ENCODE measurements at places on chromosomes 2 and 18.

GRCh38 chr18:78701771-78702396, 277.7 kb upstream of the SALL3 start:
- no peak for DNase-seq

DNA sequence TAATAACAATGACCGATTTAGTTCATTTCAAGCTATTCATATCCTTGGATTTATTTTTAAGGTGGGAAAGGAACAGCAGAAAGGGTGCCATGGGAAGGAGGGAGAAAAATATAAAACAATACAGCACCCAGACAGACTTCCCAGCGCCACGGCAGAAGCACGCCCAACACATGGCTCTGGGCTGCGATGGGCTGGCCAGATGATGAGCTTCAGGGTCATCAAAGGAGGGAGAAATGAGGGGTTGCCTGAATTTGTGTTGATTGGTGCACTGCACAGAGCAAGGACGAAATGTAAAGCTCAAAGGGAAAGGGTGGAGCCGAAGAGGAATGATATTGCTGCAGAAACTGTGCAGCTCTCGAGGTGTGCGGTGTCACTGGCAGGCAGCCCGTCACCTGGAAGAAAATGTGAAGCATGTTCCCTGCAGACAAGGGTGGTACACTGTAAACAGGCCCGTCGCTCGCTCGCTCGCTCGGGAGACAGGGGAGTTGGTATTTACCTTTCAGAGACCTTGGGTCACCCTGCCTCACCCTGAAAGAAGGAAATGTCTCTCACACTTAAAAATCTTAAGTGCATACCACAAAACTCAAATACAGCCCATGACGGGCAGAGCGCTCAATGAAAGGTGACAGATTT, 195.5 kb upstream of the CTAGE1 start:
- DNase-seq = no peak

DNA sequence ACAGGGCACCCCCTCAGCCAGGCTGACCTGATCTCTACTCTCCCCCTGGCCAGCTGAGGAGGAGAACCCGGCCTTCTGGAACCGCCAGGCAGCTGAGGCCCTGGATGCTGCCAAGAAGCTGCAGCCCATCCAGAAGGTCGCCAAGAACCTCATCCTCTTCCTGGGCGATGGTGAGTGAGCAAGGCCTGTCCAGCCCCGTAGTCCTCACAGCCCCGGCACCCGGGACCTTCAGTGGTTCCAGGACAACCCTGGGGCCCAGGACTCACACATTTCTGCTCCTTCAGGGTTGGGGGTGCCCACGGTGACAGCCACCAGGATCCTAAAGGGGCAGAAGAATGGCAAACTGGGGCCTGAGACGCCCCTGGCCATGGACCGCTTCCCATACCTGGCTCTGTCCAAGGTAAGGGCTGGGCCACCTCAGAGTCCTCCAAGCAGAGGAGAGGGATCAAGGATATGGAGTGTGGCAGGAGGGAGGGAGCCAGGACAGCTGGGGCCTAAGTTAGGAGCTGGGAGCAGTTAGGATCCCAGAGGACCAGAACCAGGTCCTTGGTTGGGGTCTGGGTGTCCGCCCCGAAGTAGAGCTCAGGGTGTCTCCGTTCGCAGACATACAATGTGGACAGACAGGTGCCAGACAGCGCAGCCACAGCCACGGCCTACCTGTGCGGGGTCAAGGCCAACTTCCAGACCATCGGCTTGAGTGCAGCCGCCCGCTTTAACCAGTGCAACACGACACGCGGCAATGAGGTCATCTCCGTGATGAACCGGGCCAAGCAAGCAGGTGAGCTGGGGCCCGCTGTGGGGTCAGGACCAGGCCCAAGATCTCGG, 555 bp downstream of the ALPI start:
- no peak for DNase-seq

GRCh38 chr2:207891086-207891844, 121.6 kb upstream of the FZD5 start:
- DNase-seq = no peak

- DNase-seq = no peak
These were observed 35.2 kb downstream of the RDH14 start for GRCh38 chr2:18525236-18525635.

GRCh38 chr2:187580462-187581124, 26.4 kb upstream of the TFPI start:
- no peak for DNase-seq

GRCh38 chr2:20165677-20166509, 59.0 kb downstream of the SDC1 start:
- no peak for DNase-seq

DNA sequence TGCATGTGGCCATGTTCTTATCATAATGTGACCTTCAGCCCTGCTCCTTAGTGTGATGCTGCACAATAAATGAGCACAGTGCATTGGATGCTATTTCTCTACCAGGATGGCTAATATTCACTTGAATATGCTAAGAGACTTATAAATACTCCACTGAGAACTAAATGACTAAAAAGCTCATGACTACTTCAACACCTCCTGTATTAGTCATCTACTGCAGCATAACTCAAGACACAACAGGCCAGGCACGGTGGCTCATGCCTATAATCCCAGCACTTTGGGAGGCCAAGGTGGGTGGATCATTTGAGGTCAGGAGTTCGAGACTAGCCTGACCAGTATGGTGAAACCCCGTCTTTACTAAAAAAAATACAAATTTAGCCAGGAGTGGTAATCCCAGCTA, 213.4 kb downstream of the RND3 start:
- DNase-seq = no peak

DNA sequence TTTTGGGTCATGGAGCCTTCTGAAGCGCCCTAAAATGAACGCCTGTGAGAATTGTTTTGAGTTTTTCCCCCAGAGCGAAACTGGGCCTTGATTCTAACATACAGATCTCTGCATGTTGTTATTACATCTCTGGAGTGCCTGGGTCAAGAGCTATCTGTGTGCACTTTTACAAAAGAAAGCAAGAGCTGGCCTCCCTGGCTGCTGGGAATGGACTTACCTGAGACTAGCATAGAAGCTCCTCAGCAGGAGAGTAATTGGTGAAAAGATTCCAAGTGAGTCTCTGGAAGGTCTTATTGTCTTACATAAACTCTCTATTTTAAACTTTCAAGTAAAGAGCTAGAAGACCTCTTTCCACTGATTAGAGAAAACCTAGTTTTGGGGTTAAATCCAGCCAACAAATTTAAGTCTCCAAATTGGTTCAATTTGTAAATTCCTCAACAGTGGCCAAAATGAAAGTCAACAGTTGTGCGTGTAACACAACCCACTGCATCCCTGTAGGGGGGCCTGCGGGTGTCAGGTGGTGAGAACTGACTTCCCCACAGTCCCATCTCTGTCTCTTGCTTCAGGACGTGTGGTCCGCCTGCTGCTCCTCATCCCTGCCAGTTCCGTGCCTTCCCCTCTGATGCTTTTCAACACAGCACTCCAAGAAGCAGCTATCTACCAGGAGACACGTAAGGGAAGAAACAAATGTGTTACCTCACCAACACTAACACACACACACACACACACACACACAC, 206.1 kb downstream of the SH3BP4 start:
- no peak for DNase-seq

DNA sequence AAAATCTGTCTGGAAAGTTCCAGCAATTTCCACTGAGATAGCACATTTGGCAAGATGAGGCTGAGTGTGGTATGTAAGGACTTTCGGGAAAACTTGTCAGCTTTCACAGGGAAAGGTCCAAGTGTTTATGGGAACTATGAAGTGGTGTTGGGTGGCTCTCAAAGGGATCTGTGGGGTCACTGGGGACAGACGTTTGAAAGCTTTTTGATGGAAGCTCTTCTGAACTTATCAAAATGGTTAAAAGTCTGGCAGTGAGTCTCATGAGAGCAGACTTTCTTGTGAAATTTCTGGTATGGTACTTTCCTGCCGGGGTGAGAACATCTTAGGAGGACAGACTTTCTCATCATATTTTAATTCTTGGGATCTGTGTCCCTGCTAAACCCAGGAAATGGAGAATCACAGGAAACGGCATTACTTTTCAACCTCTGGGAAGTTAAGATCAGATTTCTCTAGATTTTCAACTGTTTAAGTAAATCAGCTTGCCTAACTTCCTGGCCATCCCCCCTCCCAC, 546.3 kb upstream of the ZEB2 start:
- DNase-seq = no peak

DNA sequence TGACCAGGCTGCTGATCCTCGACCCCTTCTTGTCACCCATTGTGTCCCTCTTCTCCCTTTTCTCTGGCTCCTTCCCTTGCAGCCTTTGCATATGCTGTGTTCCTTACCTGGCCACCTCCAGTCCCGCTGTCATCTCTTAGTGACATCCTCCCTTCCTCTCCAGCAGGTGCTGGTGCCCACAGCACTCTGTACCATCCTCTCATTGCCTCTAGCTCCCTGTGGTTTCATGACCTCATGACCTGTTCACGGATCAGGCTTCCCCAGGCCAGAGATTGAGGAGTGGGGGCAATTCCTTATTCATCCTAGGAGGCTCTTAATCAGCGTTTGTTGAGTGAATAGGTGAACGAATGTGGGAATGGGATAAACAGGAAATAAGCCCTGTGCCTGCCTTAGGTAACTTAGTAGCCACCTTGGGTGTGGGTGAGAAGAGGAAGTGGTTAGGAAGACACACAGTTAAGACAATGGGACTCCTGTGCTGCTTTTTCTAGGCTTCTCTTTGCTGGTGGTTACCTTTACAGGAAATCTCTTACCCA, 35.5 kb downstream of the ITGA6 start:
- peak; percentile 14 for DNase-seq
